Pancreas (tissue), 10 donors: ENCODE measurements at places on chromosomes 2 and 18.

DNA sequence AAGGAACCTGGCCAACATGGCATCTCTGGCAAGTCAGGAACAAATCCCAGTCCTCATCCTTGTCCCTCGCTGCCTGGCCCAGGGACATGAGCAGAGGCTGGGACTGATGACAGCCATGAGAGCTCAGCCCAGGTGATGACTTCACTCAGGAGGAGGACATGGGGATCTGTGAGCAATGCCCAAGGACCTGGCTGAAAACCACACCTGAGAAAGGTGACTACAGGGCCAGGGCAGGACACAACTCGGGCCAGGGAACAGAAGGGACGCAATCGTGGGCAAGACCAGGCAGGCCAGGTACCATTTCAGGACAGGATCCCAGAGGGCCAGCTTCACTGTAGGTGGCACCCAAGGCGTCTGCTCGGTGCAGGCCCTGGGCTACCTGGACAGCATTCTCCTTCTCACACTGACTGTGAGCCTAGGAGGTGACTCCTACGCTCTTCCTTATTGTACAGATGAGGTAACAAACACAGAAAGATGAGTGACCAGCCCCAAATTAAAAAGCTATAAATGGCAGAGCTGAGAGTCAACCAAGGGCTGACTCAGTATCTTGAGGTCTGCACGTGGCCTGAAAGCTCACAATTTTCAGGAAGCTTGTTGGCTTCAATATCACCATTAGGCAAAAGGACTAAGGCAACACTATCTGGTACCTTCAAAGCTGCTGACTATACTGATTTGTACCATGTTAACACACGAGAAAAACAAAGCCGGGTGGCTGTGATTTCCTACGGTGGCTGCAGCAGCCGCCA is 141.1 kb downstream of the EIPR1 start:
- no peak overlapping the region for H3K4me3 ChIP-seq
- no peak for DNase-seq
- no peaks in the 10 kb centered on the region for H3K4me1 ChIP-seq
- no peaks in the 10 kb centered on the region for H3K36me3 ChIP-seq

DNA sequence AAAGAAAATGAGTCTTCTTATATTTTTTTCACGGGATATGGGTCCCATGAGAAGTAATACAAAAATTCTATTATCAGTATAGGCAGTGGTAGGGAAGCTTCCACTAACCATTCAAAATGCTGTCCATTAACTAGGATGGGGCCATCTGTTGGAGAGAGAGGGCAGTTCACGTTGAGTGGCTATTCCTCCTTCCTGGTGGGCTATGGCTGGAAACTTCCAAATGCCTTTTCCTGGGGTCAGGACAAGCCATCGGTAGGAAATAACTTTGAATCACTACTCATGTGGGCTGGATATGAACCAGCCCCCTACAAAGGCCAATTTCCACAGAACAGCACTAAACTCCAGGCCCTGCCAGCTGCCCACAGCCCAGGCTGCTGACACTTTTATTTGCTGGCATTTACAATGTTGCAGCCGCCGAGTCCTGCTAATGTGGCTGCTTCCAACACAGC is 156.1 kb upstream of the HNRNPA3 start:
- no peaks in the 10 kb centered on the region for H3K36me3 ChIP-seq
- H3K4me3 ChIP-seq: no peak overlapping the region
- no peak for DNase-seq
- no peak overlapping the region for H3K27ac ChIP-seq
- H3K27me3 ChIP-seq: no peaks in the 10 kb centered on the region
- no peaks in the 10 kb centered on the region for H3K4me1 ChIP-seq

- DNase-seq: no peak
- no peaks in the 10 kb centered on the region for H3K27me3 ChIP-seq
- H3K4me1 ChIP-seq: peaks cover 8% of the 10 kb centered on the region
- no peaks in the 10 kb centered on the region for H3K36me3 ChIP-seq
Observed at GRCh38 chr2:197890168-197890567, 85.8 kb downstream of the PLCL1 start.

DNA sequence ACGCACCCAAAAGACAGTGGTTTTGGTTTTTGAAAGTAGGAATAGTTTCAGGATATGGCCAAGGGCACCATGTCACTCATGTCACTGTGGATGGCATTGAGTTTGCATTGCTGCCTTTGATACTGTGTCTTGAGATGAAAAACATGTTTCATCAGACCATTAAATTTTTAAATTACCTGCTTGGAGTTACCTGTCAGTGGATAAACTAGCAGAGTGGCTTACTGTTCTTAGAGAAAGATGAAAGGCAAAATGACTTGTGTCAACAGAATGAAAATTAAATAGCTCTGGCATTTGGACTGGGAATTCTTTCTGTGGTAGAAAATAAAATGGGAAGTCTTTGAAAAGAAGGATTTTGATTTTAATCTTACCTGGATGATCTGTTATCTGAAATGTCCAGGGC is 386 bp downstream of the ICOS start:
- DNase-seq: no peak
- no peak overlapping the region for H3K27ac ChIP-seq
- H3K4me1 ChIP-seq: no peaks in the 10 kb centered on the region

DNA sequence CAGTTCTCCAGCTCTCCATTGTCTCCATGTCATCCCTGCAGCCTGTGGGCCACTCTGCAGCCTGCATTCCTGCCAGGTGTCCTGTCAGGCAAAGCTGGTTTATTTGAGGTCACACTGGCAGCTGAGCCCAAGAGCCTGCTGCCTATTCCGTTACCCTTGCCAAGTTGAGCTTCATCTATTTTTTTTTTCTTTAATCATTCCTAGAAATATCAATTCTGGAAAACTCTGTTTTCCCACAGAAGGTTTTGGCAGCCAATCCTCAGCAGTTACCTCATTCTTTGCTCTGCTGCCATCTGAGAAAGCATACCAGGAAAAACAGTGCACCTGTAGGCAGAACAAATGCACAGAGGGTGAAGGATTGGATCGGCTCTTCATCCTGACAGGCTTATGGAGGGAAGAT is 411.0 kb upstream of the ACVR2A start:
- no peaks in the 10 kb centered on the region for H3K27me3 ChIP-seq
- peaks cover 56% of the 10 kb centered on the region for H3K4me1 ChIP-seq
- H3K36me3 ChIP-seq: no peaks in the 10 kb centered on the region
- peak; percentile 82 for DNase-seq
- H3K4me3 ChIP-seq: no peak overlapping the region

DNA sequence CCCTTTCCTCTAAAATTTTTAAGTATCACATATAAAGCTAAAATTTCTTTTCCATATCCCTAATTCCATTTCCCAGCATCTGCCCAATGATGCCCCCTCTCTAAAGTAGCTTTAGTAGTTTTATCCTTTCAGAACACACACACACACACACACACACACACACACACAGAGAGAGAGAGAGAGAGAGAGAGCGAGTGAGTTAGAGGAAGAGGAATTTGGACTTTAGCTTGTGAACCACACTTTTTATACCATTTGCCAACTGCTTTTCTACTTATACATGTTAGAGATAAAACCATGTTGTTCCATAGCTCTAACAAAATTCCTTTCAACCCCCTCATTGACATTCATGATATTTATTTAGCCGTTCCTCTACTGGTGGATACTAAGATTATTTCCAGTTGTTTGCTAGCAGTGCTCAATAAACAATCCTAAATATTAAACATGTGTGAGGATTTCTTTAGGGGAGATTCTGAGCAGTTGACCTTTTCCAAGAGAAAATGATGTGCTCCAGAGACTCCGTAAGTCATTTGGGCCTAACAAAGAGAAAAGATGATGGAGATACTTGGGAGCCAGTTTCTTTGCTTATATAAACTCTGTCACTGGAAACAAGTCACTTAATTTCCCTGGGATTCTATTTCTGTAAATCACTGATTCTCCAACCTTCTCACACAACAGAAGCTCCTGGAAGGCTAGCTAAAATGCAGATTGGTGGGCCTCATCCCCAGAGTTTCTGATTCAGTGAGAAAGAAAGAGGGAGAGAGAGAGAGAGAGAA is 229.7 kb upstream of the SP5 start:
- DNase-seq: no peak
- no peaks in the 10 kb centered on the region for H3K36me3 ChIP-seq
- H3K4me3 ChIP-seq: no peak overlapping the region
- no peak overlapping the region for H3K27ac ChIP-seq

DNA sequence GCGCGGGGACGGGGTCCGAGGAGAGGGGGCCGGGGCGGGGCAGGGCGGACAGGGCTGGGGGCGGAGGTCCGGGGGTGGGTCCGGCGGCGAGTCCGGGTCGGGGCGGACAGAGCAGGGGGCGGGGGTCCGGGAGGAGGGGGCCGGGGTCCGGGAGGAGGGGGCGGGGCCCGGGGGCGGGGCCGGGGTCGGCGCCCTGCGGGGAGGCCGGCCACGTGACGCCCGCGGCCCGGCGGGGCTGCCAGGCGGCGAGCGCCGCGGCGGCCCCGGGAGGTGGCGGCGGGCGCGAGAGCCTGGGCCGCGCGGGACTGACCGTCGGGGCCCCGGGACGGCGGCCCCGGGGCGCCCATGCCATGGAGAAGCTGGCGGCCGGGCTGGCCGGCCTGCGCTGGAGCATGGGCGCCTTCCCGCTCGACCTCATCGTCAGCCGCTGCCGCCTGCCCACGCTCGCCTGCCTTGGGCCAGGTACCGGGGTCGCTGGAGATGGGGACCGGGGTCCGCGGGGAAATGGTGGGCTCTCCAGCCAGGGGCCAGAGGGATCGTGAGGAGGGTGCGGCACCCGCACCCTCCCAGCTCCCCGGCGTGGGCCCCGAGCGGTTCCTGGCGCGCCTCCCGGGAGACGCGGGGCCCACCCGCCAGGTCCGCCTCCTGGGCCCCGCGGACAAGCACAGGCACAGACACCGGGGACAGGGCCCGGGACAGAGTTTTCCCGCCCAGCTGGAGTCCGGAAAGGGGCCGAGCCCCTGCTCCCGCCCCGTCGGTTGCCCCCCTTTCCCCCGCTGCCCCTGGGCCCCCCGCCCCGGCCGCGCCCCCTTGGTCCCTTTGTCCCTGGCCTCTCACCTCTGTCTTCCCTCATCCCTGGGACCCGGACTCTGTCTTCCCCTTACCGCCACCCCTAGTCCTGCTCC is at the start of gene GAREM2:
GAREM2 (plus strand) TSS at position 218 of the 905 bp plus-strand sequence; CDS start at position 351, 133 bp downstream.
- DNase-seq: no peak
- H3K27ac ChIP-seq: no peak within 1 kb of the TSS
- no peaks in the 10 kb centered on the region for H3K27me3 ChIP-seq
- no peaks in the 10 kb centered on the region for H3K36me3 ChIP-seq

- no peak overlapping the region for H3K27ac ChIP-seq
- DNase-seq: no peak
Observed at GRCh38 chr2:137838255-137839092, 125.8 kb upstream of the HNMT start.

DNA sequence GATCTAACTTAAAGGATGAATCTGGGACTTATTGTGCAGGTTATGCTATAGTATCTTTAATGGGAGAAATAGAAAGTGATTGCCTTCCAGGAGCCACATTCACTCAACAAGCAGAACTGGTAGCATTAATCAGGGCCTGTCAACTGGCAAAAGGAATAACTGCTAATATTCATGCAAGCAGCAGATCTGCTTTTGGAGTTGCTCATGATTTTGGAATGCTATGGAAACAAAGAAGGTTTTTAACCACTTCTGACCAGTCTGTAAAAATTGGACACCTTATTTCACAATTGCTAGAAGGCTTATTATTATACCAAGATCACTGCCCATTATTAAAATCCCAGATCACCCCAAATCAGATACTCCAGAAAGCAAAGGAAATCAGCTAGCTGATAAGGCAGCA is 200.4 kb downstream of the MREG start:
- H3K27ac ChIP-seq: no peak overlapping the region
- DNase-seq: no peak
- no peaks in the 10 kb centered on the region for H3K4me1 ChIP-seq
- H3K36me3 ChIP-seq: no peaks in the 10 kb centered on the region
- no peaks in the 10 kb centered on the region for H3K27me3 ChIP-seq

DNA sequence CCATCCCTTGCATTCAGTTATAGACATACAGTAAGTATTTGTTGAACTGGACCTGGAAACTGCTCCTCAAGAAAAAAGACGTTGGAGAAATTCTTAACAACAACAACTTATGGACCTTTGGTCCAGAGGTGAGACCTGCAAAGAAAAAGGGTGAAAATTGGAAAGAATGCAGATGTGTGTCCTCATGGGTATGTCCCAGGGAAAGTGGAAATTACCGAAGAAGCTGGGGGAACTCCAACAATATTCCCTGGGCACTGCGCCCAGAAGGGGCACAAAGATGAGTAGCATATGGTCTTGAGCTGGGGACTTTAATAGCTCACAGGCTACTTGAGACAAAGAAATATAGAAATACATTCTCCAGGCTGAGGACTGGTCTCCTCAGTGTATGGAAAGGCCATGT is 35.5 kb upstream of the YWHAQ start:
- H3K36me3 ChIP-seq: no peaks in the 10 kb centered on the region
- H3K27ac ChIP-seq: no peak overlapping the region
- DNase-seq: no peak

GRCh38 chr2:209694748-209695147 is 76.9 kb upstream of the UNC80 start:
- no peak overlapping the region for H3K27ac ChIP-seq
- no peaks in the 10 kb centered on the region for H3K27me3 ChIP-seq
- no peaks in the 10 kb centered on the region for H3K36me3 ChIP-seq
- H3K4me1 ChIP-seq: no peaks in the 10 kb centered on the region
- no peak overlapping the region for H3K4me3 ChIP-seq

DNA sequence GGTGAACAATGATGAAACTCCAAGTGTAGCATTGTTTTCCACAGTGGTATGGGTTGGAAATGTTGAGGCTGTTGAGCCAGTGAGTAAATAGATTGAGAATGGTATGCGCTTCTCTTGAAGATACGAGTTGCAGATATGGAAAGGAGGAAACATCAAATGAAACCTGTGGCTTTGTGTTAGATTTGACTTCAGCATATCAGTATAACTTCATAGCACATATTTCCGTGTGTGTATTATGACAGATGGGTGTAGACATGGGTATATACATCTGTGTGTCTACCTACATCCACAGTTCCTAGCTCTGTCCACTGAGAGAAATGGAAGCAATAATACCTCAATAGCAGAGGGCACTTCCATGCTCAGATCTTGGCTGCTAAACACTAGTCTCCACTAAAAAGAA is 8.0 kb downstream of the SNED1 start:
- no peak for DNase-seq
- no peaks in the 10 kb centered on the region for H3K36me3 ChIP-seq
- no peak overlapping the region for H3K4me3 ChIP-seq

- no peak overlapping the region for H3K4me3 ChIP-seq
- no peak overlapping the region for H3K27ac ChIP-seq
- H3K27me3 ChIP-seq: no peaks in the 10 kb centered on the region
- H3K4me1 ChIP-seq: no peaks in the 10 kb centered on the region
- H3K36me3 ChIP-seq: peaks cover 16% of the 10 kb centered on the region
Observed at GRCh38 chr18:49778826-49779465, 34.4 kb downstream of the ACAA2 start.

- peaks cover 8% of the 10 kb centered on the region for H3K4me1 ChIP-seq
- H3K27ac ChIP-seq: peak overlapping the region; percentile 84
Observed at GRCh38 chr2:171688129-171688465, 828 bp downstream of the DYNC1I2 start.

- no peaks in the 10 kb centered on the region for H3K36me3 ChIP-seq
- H3K4me1 ChIP-seq: peaks cover 12% of the 10 kb centered on the region
- no peaks in the 10 kb centered on the region for H3K27me3 ChIP-seq
- H3K4me3 ChIP-seq: no peak overlapping the region
Observed at GRCh38 chr2:70328921-70329561, 27.2 kb upstream of the FAM136A start.
